ENCODE measurements at places on chromosomes 2 and 18.

- DNase-seq, result no peak
Observed at GRCh38 chr2:112010751-112011150, 44.3 kb upstream of the TMEM87B start.

GRCh38 chr2:16044946-16045456 is 104.7 kb downstream of the MYCN start:
- DNase-seq, result no peak

GRCh38 chr2:201532686-201533304 is 81.3 kb downstream of the STRADB start:
- DNase-seq, result no peak

DNA sequence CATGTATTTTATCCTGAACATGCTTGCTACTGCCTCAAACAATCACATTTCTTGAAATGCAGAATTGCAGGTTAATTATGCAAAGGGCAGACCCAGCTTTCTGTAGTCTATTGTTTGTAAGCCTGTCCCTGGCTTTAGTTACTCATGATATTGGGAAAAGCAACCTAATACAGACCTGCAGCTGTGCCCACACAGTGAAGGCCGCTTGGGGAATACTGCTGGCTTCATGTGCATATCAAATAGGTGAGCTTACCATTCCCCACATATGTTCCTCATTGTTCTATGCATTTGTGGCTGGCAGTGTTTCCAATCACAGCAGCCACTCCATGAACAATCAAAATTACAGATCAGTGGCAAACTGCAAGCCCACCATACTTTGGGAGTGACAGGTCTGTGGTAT is 186.3 kb downstream of the TMEM163 start:
- DNase-seq, result no peak

DNA sequence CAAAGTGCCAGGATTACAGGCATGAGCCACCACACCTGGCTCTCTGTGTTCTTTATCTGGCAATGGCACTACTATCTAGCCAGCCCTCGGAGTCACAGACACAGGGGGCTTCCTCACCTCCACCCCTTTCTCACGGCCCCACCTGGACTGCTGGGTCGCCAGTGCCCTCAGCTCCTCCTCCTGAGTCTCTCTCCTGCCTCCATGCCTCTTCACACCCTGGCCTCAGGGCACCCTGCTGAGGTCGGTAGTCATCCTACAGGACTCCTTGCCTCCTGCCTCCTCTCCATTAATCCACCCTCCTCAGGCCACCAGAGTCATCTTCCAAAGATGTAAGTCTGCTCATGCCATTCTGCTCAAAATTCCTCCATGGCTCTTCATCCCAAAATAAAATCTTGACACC is 8.6 kb upstream of the ASPRV1 start:
- no peak for DNase-seq

- DNase-seq, result no peak
Observed at GRCh38 chr2:28606986-28607441, 111.2 kb downstream of the PLB1 start.

- no peak for DNase-seq
Observed at GRCh38 chr2:204177251-204177976, 240.9 kb downstream of the ICOS start.

DNA sequence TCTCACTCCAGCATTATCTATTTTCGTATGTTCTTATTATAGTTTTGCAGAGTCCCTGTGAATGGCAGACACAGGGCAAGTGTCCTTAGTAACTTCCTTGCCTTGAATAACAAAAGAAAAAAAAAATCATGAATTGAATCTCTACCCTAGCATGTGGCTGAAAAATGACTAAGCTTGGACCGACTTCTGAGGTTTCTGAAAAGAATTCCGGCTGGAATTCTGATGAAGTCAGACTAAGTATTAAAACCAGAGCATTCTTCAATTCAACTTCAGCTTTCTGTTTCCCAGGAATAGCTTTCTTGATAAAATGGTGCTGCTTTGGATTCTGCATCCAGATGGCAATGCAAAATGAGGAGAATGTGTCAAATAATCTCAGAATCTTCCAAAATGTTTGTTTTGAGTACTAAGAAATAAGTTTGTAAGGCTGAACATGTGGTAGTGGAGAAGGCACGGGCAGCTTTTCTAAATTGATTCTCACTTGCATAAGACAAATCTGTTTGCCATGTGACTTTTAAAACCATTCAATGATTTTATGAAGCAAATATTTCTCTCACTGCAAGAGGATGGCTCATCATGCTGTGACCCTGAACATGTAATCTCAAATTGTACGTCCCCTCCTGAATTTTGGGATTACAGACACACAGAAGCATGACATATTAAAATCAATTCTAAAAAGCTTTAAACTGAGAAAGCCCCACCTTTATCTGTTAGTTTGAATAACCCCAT is 1462.8 kb upstream of the LRRTM1 start:
- DNase-seq, result no peak

GRCh38 chr2:38091760-38092159 is 15.8 kb upstream of the CYP1B1 start:
- no peak for DNase-seq

DNA sequence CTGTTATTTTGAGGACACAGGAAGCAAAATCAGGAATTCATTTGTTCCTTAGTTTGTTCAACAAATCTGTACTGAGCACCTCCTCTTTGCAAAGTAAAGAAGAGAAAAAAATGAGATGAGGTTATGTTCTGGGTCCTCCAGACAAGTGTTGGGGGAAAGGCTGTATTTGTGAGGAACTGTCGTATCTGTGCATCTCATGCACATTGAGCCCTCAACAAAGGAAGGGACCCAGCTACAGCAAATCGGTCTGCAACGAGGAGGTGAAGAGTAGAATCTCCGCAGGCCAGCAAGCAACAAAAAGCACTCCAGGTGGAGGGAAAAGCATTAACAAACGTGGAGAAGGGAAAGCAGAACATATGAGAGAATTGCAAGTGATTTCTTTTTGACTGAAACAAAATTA is 143.0 kb upstream of the CYP1B1 start:
- DNase-seq, result no peak

- no peak for DNase-seq
Observed at GRCh38 chr2:207083361-207084110, 82.2 kb downstream of the KLF7 start.

DNA sequence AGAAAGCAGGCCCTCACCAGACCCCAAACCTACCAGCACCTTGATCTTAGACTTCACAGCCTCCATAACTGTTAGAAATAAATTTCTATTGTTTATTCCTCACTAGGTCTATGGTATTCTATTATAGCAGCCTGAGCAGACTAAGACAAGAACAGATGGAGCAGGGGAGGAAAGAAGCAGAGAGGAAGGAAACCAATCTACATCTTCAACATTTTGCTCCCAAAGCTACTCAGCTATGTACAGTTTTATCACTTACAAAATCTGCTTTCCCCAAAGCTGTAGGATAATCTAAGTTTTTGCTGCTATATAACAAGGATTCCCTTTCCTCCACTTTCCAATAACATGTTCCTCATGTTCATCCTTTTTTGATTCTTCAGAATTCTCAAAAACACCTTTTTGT is 274.4 kb upstream of the CHAC2 start:
- DNase-seq, result no peak

- no peak for DNase-seq
Observed at GRCh38 chr2:235468978-235469655, 24.7 kb upstream of the AGAP1 start.

- no peak for DNase-seq
Observed at GRCh38 chr2:239179851-239180371, 220.9 kb downstream of the HDAC4 start.

GRCh38 chr2:218993345-218994315 is at the start of gene CRYBA2:
Gene CRYBA2 (minus strand): TSS chr2:218993422. CDS start chr2:218993176, 246 bp downstream.
- DNase-seq, result no peak

- DNase-seq, result no peak
Observed at GRCh38 chr2:61549546-61549945, 11.4 kb upstream of the XPO1 start.

DNA sequence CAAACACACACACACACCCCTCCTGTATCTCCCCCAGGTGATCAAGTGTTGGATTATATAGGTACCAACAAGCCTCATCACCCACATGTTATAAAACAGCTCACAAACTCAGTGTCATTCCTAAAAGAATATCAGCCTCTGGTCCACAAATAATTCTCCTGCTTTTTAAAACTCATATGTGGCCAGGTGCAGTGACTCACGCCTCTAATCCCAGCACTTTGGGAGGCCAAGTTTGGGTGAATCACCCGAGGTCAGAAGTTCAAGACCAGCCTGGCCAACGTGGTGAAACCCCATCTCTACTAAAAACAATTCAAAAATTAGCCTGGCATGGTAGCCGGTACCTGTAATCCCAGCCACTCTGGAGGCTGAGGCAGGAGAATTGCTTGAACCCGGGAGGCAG is 87.8 kb downstream of the LRATD1 start:
- DNase-seq, result no peak

GRCh38 chr18:24983566-24984139 is 368.3 kb downstream of the ZNF521 start:
- DNase-seq, result no peak

GRCh38 chr2:130251535-130251872 is 53.3 kb upstream of the TUBA3E start:
- no peak for DNase-seq

DNA sequence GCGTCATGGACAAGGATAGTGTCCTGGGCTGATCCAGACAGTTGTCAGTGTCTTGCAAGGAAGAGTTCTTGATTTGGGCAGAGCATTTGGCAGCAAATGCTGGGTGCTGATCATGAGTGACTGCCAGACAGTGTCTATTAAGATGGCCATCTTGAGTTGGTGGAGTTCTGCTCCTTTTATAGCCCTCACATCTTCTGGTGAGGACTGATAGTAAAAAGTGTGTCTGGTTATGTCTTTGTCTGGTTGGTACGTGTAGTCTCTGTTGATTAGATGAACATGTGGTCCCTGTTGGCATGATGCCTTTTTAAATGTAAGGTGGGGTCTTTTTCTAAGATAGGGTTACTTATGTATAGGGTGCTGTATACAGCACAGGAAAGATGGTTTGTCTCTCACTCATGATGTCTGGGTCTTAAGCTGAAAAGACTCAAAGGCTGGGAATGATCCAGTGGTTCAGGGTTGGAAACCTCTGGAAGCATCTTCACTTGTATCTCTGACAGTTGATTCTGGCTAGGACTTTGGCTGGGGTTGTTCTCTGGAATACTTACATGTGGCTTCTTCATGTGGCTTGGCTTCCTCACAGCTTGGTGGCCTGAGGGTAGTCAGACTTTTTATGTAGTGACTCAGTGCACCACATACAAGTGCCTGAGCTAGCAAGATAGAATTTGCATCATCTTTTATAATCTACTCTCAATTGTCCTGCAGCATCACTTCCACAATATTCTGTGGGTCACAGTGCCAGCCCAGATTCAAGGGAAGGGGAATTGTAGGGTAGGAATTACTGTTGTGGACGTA is 11.8 kb downstream of the MTX2 start:
- DNase-seq, result no peak

DNA sequence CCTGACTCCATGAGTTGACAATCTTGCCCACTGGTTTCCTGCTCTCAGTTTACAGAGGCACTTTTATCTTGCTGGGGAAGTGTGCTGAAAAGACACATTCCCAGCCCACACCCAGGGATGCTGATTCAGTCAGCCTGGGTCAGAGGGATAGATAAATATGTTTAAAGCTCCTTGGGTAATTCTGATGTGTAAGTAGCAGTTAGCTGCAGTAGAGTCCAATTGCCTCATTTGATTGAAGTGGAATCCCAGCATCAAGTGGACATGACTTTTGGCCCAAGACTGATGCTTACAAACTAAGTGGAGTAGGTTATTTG is 29.4 kb downstream of the PSD4 start:
- DNase-seq, result no peak

GRCh38 chr2:238403632-238404405 is 22.9 kb upstream of the ASB1 start:
- no peak for DNase-seq

GRCh38 chr2:178829299-178829960 is 22.2 kb upstream of the TTN start:
- DNase-seq, result no peak

GRCh38 chr2:238140040-238140439 is 1.6 kb downstream of the KLHL30 start:
- no peak for DNase-seq

DNA sequence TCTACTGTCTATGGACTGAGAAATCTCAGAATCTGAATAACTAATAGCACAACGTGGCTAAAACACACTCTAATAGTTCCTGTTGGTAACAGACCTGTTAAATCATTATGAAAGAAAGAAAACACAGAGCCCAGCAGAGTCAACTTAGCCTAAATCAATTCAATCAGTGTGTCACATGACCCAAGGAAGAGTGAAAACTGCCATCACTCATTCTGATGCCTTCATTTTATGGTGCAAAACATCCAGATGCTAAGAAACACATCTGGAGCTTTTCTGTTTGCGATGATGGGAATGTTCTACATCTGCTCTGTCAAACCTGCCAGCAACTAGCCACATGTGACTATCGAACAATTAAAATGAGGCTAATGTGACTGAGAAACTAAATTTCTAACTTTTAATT is 295.7 kb upstream of the TRIB2 start:
- no peak for DNase-seq

DNA sequence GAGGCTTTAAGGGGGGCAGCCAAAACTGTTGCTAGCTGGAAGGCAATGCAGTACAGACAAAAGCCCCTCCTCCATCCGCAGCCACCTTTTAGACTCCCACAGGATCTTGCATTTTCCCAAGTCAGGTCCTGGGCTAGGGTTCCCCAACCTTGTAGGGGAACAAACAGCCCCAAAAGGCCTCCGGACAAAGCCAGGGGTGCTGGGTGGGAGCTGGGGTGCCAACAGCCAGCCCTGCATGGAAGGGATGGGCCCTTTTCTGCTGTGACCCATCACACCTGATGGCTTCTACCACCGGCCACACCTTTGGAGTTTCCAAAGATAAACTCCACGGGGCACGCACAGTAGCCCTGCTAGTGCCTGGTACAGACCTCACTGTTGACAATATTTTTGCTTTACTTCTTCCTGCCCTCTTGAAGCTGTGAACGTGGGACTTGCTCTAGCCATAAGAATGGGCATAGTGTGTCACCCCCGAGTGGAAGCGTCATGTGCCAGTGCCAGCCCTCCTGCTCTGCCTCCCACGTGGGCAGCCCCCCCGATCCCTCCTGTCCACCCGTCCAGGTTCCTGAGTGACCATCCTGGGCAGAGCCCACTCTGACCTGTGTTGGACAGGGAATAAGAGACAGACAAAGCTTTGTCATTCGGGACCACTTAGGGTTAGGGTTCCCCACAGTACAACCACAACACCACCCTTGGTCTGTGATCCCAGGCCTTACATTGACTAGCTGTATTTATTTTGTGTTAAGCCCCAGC is 18.8 kb downstream of the TUBB6 start:
- DNase-seq, result no peak

DNA sequence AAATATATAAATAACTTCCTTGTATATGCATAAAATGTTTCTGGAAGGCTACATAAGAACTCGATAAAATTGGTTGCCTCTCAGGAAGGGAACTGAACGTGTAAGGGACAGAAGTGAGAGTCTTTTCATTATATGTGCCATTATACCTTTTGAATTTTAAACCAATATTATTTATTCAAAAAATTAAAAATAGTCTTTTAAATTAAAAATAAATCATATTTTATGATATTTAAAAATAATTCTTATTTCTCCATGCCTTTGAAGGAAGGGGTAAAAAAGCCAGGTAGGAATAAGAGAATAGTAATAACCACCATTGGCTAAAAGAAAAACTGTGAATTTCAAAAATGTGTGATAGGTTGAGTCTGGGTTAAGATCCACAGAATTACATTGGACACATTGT is 45.7 kb upstream of the C2orf74 start:
- DNase-seq, result no peak
